ENCODE measurements at places on chromosomes 7 and 10. TPM values are rescaled to one million over a fixed set of nuclear protein-coding genes. Genes with fewer than 3 reads are reported as not detected.

DNA sequence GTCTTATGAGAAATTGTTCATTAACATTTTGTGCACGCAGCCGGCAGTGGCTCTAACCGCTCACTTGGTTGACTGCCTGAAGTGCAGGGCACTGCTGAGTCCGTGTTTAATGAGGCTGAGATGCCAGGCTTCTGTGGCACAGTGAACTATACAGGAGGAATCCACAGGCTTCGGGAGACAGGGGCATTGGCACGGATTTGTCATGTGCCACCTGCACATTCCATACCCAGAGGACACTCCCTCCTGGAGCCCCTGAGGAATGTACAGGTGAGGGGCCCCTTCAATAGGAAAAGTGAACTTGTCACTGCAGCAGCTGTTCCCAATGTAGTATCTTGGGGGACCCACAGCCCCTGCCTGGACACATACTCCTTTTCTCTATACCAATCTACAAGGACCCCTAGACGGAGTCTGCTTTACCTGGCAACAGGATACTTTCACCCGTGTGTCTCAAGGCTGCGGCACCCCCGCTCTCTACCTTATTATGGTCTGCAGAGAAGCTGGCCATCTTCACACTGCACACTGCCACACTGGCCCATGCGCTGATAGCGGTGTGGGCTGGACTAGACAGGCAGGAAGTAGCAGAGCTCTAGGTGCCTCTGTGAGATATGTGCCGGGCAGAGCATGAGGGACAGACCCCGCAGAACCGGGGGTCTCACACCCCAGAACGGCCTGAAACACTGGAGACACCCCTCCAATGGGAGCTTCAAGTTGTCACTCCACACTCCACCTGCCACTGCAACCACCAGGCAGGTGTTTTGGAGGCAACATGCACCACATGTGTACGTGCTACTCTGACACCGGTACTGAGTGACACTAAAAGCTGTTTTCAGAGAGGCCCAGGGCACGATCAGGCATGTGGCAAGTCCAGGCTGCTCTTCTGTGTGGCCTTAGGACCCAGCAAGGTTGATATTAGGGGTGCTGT is 71.4 kb upstream of the RHEB start:
- DNase-seq = no peak

- no peak for DNase-seq
Measured at GRCh38 chr10:75773231-75773780, 341.9 kb downstream of the LRMDA start.

- DNase-seq = no peak
Measured at GRCh38 chr10:123948030-123948823, 56.6 kb upstream of the CPXM2 start.

DNA sequence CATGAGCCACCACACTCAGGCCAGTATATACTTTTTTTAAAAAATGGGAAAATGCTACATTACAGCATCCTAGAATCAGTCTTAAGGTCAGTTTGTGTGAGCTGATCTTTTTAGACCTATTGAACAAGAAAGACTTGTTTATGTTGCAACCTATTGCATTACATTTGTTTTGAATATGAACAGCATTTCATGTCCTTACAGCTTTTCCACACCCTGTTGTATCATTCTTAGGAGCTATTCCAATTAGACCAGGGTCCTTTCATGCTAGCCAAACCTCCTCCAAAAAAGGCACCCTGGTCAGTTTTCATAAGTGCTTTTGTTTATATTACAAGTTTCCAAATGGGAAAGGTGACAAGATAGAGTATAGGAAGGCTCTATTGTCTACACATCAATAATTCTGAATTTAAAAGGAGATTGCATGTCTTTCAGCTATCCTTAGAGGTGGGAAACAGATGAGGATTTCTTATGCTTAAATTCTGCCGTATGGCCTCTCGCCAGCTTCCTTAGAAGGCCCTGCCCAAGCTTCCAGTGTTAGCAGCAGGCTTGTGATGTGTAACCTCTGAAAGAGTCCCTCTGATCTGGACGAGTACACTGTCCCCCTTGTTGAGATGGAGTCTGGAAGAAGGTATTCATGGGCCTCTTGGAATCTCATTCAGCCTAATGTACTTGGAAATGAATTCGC is 171.9 kb downstream of the OTUD1 start:
- DNase-seq = no peak

GRCh38 chr7:114409750-114410149 is 4.9 kb upstream of the FOXP2 start:
- no peak for DNase-seq

GRCh38 chr10:4174197-4174596 is 389.2 kb upstream of the KLF6 start:
- DNase-seq = no peak

- no peak for DNase-seq
Measured at GRCh38 chr7:1226186-1226901, 6.3 kb upstream of the UNCX start.

DNA sequence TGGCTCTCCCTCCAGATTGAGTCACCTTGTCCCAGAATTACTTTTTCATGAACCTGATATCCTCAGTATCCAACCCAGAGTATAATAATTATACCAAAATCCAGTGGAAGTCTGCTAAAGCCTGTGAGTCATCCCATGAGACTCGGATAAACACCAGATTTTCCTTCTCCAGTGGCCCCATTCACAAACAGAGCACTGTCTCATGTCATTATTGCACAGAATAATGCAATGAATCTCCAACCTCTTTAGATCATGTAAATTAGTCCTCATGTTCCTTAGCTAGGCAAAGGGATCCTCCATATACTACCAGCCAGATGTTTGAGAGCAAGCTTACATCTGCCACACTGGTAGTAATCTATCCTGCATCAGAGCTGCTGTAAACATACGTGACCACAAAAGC is 89.0 kb downstream of the AMPH start:
- DNase-seq = no peak

GRCh38 chr10:89665302-89665701 is 20.3 kb upstream of the PANK1 start:
- DNase-seq = no peak

DNA sequence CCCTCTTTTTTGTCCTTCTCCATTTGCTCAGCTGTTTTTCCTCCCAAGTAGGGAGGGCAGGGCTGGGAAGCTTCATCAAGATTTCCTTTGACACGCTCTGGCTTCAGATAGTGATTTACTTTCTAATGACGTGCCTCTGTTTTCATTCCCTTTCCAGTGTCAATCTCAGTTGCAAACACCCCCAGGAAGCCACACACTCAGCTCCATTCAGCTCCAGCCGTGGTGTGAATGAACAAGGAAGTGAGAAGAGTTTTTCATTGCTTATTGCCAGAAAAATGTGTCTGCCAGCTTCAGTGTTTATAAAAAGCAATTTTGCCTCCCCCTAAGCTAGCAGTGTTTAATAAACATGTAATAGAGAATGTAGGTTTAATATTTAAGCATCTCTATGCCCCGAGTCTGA is 108.7 kb upstream of the DPP6 start:
- no peak for DNase-seq

GRCh38 chr7:111718886-111719285 is 156.6 kb upstream of the IMMP2L start:
- DNase-seq = no peak

DNA sequence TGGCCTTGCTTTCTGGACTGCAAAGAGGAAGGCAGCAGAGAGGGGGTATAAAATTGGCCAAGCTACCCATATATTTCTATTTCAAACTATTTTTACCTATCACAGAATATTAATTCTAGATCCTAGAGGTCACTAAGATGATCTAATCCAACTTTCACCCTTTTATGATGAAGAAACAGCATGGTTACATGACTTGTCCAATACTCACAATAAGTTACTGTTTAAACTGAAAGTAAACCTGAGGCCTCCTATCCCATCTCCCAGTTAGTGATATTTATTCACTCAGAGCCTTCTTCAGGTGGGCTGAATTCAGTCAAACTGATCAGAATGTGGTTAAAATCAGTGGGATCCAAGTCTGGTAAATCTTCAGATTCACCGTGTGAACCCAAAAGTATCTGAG is 1345.1 kb downstream of the XPNPEP1 start:
- DNase-seq = no peak

- DNase-seq = no peak
Measured at GRCh38 chr10:117955176-117955575, 91.6 kb downstream of the RAB11FIP2 start.

GRCh38 chr7:155392726-155393570 is 65.0 kb upstream of the EN2 start:
- no peak for DNase-seq

- DNase-seq = no peak
Measured at GRCh38 chr10:130430852-130431704, 294.9 kb downstream of the GLRX3 start.

DNA sequence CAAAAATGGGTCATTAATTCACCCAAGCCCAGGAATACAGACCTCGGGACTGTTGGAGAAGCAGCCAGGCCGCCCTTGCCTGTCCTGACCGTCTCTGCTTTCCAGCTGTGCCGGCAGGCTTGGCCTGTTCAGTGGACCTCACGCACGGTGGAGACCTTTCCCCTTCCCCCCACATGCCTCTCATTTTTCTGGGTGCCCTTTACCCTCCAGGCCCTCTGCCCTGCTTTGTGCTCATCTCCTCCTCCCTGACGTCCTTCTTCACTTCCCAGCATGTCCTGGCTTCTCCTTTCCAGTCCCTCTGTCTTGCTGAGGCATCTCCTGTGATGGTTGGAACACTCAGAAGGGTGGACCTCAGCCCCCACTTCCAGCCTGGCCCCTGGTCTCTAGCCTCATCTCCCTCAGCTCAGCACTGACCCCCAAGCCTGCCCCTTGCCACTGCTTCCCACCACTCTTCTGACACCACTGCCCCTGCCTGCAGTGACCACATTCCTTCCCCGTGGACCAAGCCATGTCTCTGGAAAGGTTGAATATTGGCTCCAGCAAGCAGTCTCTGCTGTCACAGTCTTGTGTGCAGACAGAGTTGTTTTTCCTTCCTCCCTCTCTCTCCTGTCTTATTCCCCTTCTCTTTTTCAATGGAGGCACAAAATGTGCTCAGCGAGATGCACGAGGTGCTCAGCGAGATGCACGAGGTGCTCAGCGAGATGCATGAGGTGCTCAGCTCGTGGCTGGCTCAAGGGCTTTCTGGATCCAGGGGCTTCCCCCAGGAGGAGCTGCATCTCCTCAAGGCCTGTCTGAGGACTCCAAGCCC is 14.9 kb downstream of the BAG3 start:
- no peak for DNase-seq

DNA sequence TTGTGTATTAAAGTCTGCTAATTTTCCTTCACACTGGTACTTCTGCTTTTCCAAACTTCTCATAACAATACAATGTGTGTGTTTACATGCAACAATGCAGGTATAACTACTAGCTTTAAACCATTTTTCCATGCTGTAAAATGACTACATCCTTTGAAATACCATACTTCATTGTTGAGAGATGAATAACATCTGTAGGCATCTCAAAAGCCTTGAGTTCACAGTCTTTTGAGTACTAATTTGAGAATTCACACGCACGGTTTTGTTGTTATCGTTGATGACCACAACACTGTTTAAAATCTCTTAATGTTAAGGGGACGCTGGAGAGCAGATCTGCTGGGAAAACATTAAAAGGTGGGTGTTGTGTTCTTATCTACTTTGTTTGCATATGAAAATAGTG is 37.4 kb downstream of the SEMA3A start:
- no peak for DNase-seq

DNA sequence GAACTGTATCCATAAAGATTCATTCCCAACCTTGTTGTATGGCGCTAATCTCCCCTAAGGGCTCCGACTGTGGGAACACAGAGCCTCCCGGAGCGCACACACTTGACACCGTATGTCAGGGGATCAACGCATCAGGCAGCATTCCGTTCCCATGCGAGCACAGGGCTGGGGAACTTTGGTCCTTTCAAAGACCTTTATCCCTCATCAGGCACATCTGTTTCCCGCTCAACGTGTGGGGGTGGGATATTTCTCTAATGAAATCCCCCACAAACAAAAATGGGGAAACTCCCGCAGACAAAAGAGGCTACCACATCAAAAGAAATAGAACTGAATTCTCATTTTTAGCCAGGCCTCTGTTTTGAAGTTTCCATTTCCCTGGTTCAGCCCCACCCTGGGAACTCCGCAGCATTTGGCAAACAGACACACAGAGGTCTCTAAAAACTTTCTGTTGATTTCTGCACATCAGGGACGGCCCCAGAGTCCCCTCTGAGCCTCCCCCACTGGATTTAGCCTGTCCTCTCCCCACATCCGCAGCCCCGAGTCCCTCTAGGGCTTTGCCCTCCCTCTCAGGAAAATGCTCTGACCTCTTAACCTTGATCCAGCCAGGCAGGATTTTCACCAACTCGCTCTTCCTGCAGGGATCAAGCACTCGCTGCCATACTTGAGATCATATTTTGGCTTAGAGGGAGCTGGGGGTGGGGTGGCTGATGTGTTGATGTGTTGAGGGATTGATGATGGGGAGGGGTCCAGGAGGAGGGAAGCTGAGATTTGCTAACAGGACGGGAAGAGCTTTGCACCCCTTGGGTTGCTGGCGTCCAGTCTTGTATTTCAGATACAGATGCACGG is 6.6 kb downstream of the CPA5 start:
- DNase-seq = no peak

- no peak for DNase-seq
Measured at GRCh38 chr10:91190876-91191583, 29.4 kb upstream of the PCGF5 start.

DNA sequence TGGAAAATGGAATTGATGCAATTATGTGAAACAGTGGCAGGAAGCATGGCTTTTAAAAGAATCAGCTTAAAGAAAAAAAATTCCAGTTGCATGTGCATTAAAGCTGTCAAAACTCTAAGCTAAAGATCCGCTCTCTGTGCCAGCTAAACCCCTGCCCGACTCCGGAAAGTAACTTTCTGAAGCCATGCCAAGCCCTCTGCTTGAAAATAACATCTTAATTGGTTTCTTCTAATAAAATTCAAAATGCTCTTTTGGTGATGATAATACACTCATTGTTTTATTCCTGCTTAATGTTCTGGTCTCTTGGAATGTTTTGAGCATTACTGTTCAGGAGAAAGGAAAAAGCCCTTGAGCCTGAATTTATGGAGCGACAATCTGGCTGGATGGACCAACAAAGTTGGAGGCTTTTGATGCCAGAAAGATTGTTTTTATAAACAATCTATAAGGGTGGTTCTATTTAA is 11.7 kb downstream of the SEMA3C start:
- DNase-seq = no peak

DNA sequence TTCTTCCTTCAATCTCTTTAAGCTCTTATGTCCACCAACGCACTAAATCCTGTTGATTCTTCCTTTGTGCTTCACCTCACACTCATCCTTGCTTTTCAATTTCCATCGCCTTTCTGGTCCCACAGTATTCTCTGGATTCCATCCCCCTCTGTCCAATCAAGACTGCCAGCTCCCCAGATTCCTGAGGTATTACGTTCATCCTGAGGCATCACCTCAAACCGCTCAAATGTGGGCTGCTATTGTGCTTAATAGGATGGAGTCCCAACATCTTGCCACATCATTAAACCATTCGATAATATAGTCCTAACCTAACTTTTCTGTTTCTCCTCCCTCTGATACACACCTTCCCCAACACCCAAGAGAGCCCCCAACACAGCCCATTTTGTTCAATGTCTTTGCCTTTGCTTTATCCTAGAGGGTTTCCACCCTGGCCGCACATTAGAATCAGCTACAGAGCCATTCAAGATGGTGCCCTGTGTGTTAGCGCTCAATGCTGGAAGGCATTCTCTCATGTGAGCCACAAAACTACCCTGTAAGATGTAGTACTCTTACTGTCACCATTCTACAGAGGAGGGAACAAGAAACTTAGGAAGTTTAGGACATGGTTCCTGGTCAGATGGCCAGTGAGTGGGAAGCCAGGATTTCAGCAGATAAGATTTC is 79.5 kb upstream of the LEP start:
- DNase-seq = no peak

ZNHIT1 gene
- total RNA-seq = 64.5 TPM

NPC1L1 gene
- total RNA-seq = not detected

MSMB gene
- total RNA-seq = not detected

TMEM213 gene
- total RNA-seq = 20.8 TPM

SFRP5 gene
- 1.0 TPM for total RNA-seq

PITX3 gene
- total RNA-seq = not detected

FBXO24 gene
- total RNA-seq = 0.47 TPM

NRG3 gene
- total RNA-seq = 3.5 TPM

ASB10 gene
- total RNA-seq = not detected
